GM23338 (cell line): ENCODE measurements at places on chromosomes 3 and 15. TPM values are rescaled to one million over a fixed set of nuclear protein-coding genes. Genes with fewer than 3 reads are reported as not detected.

Gene ARPC4
- 71.9 and 73.0 TPM in 2 replicates for polyA plus RNA-seq

Gene TUSC7
- not detected in 2 replicates for polyA plus RNA-seq

Gene CCDC80
- 6.0 and 6.7 TPM in 2 replicates for polyA plus RNA-seq

Gene CHRNA5
- polyA plus RNA-seq = 23.3 and 29.3 TPM in 2 replicates

Gene RETNLB
- polyA plus RNA-seq = not detected in 2 replicates

Gene NR1I2
- 0.89 and 1.4 TPM in 2 replicates for polyA plus RNA-seq

Gene IL12A
- polyA plus RNA-seq = 1.3 and 1.7 TPM in 2 replicates

Gene CHDH
- polyA plus RNA-seq = 2.3 and 2.5 TPM in 2 replicates

Gene ANKRD63
- not detected in 2 replicates for polyA plus RNA-seq

Gene REC114
- not detected in 2 replicates for polyA plus RNA-seq

Gene UNC13C
- 0.16 TPM in 1 of 2 replicates, not detected in the other for polyA plus RNA-seq

Gene TUBGCP5
- polyA plus RNA-seq = 7.7 and 12.0 TPM in 2 replicates

Gene ERICH6
- polyA plus RNA-seq = 0.19 and 0.32 TPM in 2 replicates

Gene PARL
- polyA plus RNA-seq = 78.7 and 82.7 TPM in 2 replicates

Gene EPHB1
- 2.7 and 3.1 TPM in 2 replicates for polyA plus RNA-seq

Gene KIF7
- polyA plus RNA-seq = 4.3 and 4.6 TPM in 2 replicates

Gene PAQR5
- 8.7 and 10.0 TPM in 2 replicates for polyA plus RNA-seq

Gene SENP8
- polyA plus RNA-seq = 2.8 and 3.1 TPM in 2 replicates

Gene GOLGA8T
- polyA plus RNA-seq = not detected in 2 replicates

Gene HDC
- polyA plus RNA-seq = not detected in 2 replicates

Gene INSYN1
- polyA plus RNA-seq = 0.10 and 0.18 TPM in 2 replicates

Gene CIDEC
- polyA plus RNA-seq = not detected in 2 replicates

Gene ITIH1
- polyA plus RNA-seq = not detected in 2 replicates

Gene GPR87
- 0.21 TPM in 1 of 2 replicates, not detected in the other for polyA plus RNA-seq
